Brain pericyte (primary cell): ENCODE measurements at places on chromosomes 1 and 21.
A peak's percentile ranks its signal among the peaks of the same experiment; 100 is the strongest.

DNA sequence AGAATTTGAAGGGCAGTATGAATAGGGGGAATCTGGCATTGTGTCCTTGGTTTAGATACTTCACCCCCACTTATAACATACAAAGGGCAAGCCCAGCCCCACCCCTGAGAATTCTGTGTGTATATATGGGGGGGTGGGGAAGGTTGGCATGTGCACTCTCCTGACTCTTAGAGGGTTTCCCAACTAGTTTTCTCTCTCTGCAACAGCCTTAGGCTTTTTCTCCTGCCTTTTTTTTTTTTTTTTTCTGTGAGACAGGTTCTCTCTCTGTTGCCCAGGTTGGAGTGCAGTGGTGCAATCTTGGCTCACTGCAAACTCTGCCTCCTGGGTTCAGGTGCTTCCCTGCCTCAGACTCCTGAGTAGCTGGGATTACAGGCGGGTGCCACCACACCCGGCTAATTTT lies 2.9 kb upstream of the ZBED6 start:
- no peak for DNase-seq

- peak; percentile 73 for DNase-seq
These were observed 101.8 kb downstream of the NFIA start for GRCh38 chr1:61184040-61184713.

- DNase-seq, result peak; percentile 8
These were observed 168.0 kb upstream of the NR5A2 start for GRCh38 chr1:199859491-199859933.

- no peak for DNase-seq
These were observed 93.3 kb downstream of the DDX20 start for GRCh38 chr1:111848852-111849545.

- no peak for DNase-seq
These were observed 6.0 kb upstream of the CFAP141 start for GRCh38 chr1:154212083-154212482.

DNA sequence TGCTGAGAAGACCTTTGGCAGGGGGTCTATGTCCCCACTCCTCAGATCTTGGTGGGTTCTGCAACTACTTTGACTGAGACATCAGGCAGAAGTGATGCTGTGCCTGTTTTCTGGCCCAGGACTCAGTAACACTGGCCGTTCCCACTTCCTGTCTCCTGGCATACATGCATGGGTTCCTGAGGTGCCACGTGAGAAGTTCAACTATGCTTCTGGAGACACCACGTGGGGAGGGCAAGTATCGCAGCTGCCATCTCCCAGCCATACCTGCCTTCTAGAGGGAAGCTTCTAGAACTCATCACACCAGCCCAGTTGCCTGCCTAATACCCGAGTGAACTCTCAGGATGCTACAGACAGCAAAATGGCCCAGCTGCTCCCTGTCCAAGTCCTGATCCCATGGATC lies 65.8 kb downstream of the TRABD2B start:
- DNase-seq, result no peak

- no peak for DNase-seq
These were observed 25.0 kb upstream of the ZNF436 start for GRCh38 chr1:23394684-23395083.

- DNase-seq, result no peak
These were observed 11.2 kb downstream of the CD84 start for GRCh38 chr1:160567858-160568682.

GRCh38 chr1:174912264-174912663 lies 87.5 kb upstream of the CACYBP start:
- DNase-seq, result no peak

DNA sequence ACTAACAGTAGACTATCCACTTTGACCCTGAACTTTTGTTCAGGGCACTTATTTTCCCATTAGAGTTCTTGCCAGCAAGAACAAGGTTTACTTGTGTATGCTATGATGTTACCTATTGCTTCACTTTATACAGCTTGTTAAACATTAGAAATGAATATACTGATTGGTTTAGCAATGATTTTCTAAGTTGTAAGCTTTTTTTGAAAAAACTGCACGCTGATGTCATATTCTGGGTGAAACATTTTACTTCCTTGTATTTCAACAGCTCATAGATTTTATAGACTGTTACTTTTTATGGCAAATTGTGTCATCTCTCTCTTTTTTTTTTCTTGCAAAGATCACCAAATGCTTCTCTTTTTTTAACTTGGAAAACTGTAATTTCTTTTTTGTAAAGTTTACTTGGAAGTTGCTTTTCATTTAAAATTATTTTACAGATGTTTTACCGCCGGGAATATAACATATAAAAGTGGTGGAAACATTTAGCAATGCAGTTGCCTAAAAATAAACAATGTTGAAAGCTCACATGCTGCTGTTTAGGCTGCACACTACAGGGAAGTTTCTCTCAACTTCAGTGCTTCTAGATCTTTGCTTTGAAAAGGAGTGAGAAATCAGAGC lies 215.3 kb upstream of the NFIA start:
- DNase-seq, result no peak

GRCh38 chr1:6359216-6360116 lies 34.1 kb downstream of the ACOT7 start:
- no peak for DNase-seq

DNA sequence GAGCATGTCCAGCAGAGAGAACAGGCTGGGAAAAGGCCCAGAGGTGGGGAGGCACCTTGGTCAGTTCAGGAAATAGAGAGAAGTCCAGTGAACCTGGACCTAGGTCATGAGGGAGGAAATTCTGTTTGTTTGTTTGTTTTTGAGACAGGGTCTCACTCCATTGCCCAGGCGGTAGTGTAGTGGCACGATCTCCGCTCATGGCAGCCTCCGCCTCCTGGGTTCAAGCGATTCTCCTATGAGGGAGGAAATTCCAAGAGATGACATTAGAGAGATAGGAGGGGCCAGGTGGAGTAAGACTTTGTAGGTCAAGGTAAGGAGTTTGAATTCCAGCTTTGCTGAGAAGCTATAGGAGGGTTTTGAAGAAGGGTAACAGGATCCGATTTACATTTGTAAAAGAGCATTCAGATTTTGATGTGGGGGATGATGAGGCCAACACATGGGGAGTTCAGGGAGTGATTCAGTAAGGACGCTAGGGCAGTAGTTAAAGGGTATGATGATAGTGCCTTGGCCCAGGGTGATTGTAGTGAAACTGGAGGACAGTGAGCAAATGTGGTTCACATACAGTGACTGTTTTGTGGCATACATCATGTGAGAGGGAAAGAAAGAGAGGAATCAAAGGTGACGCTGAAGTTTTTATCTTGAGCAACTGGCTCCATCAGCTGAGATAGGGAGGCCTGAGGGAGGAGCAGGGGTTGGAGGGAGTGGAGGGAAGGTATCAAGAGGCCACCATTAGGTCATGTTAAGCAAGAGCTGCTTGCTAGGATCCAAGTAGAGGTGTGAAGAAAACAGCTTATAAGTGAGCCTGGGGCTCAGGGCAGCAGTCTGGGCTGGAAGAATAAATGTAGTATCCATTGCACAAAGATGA lies 8.3 kb upstream of the TRABD2B start:
- no peak for DNase-seq

- no peak for DNase-seq
These were observed 31.1 kb downstream of the CASZ1 start for GRCh38 chr1:10765304-10765703.

- no peak for DNase-seq
These were observed 116.3 kb upstream of the ERG start for GRCh38 chr21:38614558-38614957.

- no peak for DNase-seq
These were observed 115.5 kb downstream of the GABPA start for GRCh38 chr21:25850126-25850842.

DNA sequence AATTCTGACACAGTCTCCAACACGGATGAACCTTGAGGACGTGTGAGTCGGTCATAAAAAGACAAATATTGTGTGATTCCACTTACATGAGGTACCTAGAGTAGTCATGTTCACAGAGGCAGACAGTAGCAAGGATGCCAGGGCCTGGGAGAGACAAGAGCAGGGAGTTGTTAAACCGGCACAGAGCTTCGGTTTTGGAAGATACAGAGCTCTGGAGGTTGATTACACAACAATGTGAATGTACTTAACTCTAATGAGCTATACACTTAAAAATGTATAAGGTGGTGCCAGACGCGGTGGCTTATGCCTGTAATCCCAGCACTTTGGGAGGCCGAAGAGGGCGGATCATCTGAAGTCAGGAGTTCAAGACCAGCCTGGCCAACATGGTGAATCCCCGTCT lies 37.8 kb upstream of the NEK2 start:
- DNase-seq, result no peak

DNA sequence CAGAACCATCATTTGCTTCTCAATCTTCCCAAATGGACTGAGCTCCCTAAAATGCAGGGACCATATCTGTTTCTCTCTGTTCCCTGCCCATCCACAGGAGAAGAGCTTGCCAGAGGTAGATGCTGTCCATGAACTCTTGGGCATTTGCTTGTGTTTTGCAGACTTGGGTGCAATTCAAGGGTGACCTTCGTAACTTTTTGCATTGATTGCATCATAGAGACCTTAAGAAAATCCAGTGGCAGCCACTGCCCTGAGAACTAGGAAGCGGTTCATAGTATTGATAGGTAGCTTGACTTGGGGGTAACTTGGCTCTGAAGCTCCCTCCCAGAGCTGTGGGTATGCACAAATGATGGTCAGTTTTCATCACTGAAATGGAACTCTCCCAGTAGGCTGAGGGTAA lies 34.3 kb upstream of the EDEM3 start:
- DNase-seq, result no peak

DNA sequence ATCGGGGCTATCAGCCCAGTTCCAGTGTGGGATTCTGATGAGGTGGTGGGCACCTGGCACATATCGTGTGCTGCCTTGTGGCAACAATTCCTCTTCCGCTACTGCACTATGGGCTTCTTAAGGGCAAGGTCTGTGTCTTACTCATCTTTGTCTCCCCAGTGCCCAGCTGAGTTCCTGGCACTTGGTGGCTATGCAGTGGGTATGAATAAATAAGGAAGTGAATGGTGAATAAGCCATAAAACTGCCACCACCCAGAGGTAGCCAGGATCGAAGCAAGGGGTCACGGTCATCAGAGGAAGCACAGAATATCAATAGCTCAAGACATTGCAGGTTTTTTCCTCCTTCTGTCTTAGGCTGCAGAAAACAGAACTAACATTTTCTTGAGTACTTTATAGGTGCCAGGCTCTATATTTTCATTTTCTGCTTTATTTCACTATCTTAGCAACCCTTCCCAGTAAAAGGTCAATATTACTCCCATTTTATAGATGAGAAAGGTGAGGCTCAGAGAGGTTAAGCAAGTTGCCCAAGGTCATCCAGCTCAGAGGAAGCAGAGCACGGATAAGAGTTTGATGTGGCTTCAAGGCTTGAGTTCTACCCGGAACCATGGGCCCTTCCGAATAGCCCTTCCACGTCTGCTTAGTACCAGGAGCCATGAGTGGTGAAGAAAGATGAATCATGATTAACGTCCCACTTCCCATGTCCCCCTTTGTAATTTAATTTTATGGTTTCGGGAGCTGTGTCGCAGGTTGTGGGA lies 10.2 kb downstream of the C1orf94 start:
- DNase-seq, result no peak

GRCh38 chr21:14572204-14572780 lies 26.2 kb upstream of the SAMSN1 start:
- no peak for DNase-seq

- no peak for DNase-seq
These were observed 12.5 kb downstream of the MX1 start for GRCh38 chr21:41438425-41439113.

GRCh38 chr1:246508897-246509688 lies 2.0 kb upstream of the SMYD3 start:
- DNase-seq, result no peak

GRCh38 chr1:166080277-166080966 lies 86.4 kb downstream of the FAM78B start:
- no peak for DNase-seq

DNA sequence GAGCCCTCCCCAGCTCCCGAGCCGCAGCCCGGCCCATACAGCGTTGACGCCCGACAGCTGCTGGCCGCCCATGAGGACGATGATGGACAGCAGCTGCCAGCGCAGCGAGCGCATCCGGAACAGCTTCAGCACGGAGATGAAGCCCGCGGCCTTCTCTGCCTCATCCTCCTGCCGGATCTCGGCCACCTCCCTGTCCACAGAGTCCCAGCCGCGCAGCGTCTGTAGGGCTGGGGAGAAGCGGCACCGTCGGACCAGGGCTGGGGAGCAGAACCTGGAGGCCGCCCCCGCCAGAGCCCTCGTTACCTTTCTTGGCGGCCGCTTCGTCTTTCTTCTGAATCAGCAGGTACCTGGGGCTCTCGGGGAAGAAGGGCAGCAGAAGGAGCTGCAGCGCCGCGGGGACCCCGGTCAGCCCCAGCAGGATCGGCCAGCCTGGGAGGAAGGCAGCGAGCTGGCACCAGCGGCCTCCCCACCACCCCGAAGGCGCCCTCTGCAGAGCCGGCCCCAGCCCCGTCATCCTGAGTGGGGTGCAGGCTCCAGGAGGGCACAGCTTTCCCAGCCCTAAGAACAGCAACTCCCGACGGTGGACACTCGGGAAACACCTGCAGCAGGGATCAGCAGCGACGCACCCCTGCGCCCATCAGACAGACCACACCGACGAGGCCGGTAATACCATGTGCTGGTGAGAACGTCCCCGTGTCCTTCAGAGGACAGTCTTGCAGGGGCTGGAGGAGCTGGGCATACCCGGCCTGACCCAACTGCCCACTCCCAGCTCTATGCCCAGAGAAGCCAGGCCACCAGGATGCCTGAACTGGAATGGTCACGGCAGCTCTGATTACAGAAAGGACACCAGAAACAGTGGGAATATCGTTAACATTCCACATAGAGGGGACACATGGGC lies 13.8 kb upstream of the SLC2A7 start:
- DNase-seq, result no peak

GRCh38 chr1:2548068-2548589 lies 8.0 kb upstream of the TNFRSF14 start:
- no peak for DNase-seq

DNA sequence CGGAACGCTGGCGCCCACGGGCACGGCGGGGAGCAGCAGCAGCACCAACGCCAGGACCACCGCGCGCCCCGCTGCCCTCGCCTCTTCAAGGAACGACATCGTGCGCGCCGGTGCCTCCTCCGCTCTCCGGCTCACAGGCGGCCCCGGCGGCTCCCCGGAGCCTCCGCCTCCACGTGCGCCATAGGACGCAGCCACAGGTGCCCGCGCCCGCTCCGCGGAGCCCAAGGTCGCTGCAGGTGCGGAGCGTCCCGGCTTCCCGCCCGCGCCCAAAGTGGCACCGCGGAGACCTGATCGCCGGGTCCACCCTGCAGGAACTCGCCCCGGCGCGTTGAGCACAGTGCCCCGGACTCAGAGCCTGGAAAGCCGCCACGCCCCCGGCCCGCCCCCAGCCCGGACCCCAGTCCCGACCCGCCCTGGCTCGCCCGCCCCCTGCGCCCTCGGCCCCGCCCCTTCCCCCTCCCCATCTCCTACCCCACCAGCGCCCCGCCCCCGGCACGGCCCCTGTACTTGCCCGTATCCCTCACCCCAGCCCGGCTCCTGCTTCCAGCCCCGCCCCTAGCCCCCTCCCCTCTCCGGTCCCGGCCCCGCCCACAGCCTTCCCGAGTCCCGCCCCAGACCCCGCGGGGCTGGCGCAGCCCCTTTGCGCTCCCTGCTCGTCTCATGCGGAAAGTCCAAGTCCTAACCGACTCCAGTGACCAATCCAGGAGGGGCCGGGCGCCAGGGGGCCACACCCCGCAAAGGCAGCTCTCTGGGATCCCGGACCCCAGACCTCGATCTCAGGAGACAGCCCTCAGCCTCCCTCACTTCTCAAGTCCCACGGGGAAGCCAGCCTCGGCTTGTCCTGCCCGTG lies at the start of gene MEGF6:
TSS of gene MEGF6 (minus strand) at position 339 of the 850 bp plus-strand sequence. CDS start at position 99, 240 bp downstream.
- no peak for DNase-seq

- DNase-seq, result no peak
These were observed 5.0 kb upstream of the EFCAB14 start for GRCh38 chr1:46723901-46724300.

GRCh38 chr1:154567386-154568156 lies at the start of gene CHRNB2:
Gene CHRNB2 (plus strand): TSS chr1:154567778. CDS start chr1:154568045, 267 bp downstream.
- no peak for DNase-seq

GRCh38 chr1:193916452-193916851 lies 730.0 kb upstream of the B3GALT2 start:
- no peak for DNase-seq
